LHCN-M2 (cell line): ENCODE measurements at places on chromosomes 16 and 17. TPM values are rescaled to one million over a fixed set of nuclear protein-coding genes. Genes with fewer than 3 reads are reported as not detected.

DNA sequence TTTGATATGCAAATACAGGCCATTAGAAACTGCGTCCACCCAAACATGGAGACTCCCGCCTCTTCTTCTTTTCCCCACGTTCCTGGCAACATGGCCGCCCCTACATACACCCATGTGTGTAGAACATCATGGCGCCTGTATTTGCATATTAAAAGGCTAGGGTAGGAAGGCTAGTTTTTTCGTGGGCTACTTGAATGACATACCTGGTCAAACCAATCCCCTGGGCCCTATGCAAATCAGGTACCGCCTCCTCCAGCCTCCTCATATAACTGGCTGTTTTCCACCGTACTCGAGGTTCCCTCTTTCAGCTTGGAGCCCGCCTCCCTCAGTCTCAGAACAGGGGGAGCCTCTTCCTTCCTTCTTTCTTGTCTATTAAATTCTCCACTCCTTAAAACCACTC, 840 bp upstream of the CD300LB start:
- no peak for DNase-seq

The LHX1 gene
- total RNA-seq: not detected in 2 replicates

DNA sequence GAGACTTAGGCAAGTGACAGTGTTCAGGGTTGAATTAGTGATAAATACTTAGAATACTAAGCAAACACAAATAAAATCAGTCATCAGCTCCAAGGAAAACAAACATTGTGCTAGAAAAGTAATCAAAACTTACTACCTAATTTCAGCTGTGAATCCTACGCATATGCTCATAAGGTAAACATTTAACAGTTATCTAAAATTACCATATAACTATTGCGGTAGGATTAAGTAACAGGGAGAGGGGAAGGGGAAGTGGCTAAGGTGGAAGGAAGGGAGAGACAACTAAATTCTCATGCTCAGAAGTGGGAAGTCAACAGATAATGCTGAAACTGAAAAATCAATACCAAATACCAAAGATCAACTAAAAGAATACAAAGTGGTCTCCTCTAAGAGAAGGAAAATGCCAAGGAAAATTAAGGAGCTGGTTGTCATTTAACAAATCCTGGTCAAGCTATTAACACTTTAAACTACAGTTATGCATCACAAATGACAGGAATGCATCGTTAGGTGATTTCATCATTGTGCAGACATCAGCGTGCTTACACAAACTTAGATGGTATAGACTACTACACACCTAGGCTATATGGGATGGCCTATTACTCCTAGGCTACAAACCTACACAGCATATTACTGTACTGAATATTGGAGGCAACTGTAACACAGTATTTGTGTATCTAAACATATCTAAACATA, 20.0 kb downstream of the USP32 start:
- no peak for DNase-seq

The TNRC6C gene
- total RNA-seq: 2.4 and 3.8 TPM in 2 replicates
